Thyroid gland (tissue), 4 donors: ENCODE measurements at places on chromosomes 6 and 20.

DNA sequence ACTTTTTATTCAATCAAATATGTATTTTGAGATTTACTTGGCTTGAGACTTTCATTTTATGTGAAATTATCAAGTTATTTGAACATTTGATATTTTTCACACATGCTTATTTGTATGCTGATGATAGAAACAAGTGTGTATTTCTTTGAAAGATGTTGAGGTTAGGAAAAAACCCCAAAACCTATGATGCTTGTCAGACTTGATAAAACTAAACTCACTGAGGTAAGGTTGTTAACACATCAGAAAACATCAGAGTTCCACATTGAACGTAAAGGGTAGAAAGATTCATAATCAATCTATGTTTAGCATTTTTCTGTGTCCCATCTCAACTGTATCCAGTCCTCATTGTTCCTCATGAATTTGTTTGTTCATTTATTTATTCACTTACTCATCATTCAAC lies 12.2 kb downstream of the SF3B5 start:
- no peak for DNase-seq

- DNase-seq, result no peak
Measured at GRCh38 chr6:137424251-137424650, 69.9 kb downstream of the OLIG3 start.

- DNase-seq, result no peak
Measured at GRCh38 chr6:109801794-109802193, 110.7 kb downstream of the FIG4 start.

DNA sequence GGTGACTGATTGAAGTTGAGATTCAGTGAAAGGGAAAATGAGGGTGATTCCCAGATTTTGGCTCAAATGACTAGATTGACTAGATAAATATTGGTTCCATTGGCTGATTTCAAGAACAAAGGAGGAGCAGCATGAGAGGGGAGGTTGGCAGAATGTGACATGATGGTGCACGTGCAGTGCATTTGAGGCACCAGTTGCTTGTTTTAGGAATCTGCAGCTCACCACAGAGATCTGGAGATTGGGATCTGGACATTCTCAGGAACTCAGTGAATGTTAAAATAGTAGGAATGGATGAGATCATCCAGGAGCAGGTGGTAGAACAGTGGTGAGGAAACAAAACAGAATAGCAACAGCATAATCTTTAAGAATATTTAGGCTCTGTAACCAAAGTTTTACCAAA lies 496.3 kb downstream of the DHX35 start:
- no peak for DNase-seq

DNA sequence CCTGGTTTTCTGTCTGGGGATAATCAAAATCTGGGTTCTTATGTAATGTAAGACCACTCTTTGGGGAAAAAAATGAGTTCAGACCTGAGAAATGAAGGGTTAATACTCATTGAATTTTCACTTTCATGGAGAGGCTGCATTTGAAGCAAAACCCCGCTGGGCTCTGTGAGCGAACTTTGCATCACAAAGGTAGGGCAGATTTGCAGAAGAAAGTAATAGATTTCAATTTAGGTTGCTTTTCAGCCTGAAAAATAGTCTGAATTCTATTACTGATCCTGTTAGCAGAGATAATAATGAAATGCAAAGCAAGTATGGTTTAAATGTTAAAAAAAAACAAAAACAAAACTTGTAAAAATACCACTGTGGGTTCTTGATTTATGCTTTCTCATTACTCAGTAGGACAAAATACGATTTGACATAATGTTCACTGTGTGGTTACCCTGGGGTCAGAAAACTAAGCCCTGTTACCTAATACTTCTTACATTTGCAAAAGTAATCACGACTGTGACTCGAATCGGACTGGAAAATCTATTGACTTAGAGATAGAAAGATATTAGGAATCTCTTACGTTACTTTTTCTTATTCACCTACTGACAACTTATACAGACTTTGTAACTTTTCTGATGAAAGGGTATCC lies 72.2 kb downstream of the UST start:
- DNase-seq, result no peak

- no peak for DNase-seq
Measured at GRCh38 chr20:63342561-63343459, 18.3 kb downstream of the CHRNA4 start.

DNA sequence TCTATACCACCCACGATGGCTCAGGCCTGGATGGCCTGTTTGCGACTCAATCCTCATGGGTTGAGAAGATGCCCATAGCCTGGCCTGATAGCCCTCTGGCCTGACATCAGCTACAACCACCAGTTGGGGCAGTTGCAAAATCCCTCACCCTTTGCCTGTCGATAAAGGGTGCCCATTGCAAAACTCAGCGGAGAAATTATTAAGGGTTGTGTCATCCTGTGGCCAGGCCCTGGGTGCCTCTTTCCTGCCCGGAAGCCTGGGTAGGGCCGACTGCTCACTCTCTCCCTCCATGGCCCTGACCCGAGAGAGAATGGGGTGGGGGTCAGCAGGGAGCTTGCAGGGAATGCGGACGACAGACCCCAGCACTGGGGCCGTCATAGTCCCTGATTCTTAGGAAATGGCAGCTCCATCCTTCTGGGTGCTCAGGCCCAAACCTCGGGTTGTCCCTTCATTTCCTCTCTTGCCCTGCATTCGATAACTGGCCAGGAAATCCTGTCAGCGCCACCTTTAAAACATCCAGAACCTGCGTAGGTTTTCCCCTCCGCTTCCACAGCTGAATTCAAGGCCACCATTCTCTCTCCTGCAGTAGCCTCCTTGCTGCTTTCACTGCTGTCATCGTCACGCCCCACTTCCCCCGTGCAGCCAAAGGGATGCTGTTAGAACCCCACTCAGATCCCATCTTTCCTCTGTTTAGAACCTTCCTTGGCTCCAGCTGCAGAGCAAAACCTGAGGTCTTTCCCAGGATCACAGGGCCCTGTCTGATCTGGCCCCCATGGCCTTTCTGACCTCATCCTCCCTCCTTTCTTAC lies 31.1 kb downstream of the CEBPB start:
- DNase-seq, result no peak

DNA sequence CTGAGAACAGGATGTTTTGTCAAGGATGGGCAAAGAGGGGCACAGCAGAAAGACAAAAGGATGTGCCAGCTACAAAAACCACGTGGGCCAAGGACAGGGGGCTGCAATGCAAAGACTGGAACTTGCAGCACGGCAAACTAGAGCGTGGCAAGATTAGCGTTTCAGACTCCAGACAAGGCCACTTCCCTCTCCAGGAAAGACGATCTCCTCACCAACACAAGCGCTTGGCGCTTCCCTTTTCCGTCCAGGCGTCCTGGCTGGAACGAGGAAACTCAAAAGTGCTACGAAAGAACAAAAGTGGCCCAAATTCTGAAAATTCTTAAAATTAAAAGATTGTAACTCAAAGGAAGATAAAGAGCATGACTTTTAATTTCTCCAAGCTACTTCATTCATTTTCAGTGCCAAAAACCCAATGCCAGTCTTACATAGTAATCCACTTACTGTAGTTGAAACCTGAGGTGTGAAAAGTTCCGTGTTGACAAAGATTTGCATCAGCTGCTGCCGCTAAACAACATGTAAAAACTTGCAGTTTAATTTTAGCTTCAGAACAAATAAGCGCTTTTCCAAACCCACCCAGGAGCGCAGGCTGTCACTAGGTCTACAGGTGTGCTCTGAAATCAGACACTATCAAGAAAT lies 207.1 kb upstream of the RREB1 start:
- no peak for DNase-seq

GRCh38 chr20:54733687-54734086 lies 258.3 kb downstream of the DOK5 start:
- no peak for DNase-seq

GRCh38 chr20:45008521-45009049 lies 42.3 kb downstream of the STK4 start:
- no peak for DNase-seq

DNA sequence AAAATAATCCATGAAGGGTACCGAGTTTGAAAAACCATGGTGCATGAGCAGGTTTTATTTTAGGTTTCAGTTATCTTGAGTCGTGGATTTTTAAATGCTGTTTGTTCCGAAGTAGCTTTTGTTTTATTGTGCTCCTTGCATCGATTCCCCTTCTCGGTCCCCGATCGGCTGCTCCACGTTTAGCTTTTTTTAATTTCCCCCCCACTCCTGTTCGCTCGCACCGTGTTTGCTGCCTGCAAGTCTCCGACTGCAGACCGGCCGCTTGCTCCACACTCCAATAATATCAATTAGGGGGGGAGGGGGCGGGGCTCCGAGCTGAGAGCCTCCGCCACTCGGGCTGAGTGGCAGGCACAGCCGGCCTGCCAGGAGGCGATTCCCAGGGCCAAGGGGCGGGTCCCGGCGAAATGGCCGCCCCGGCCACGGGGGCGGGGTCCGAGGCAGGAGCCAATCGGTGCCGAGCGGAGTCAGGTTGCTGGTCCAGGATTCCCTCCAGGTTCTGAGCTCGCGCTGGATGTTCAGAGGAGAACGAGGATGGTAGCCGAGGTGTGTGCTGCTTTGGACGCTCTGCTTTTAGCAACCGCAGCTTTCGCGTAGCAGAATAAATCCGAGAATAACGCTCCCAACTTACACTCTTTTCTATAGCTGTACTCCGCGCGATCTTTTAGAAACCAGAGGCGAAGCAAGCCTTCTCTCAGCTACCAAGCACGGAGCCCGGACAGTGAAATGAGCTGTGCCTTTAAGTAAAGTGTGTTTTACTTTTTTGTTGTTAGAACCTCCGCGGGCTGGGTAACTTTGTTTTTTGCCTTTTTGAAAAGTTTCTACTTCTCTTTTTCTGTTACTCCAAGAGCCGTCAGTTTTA lies at the start of gene EPHA7:
EPHA7 (minus strand) TSS at position 256 of the 859 bp plus-strand sequence; CDS start at position 38, 218 bp downstream.
- peak; percentile 95 for DNase-seq

- no peak for DNase-seq
Measured at GRCh38 chr6:33595001-33595846, 15.1 kb upstream of the BAK1 start.

DNA sequence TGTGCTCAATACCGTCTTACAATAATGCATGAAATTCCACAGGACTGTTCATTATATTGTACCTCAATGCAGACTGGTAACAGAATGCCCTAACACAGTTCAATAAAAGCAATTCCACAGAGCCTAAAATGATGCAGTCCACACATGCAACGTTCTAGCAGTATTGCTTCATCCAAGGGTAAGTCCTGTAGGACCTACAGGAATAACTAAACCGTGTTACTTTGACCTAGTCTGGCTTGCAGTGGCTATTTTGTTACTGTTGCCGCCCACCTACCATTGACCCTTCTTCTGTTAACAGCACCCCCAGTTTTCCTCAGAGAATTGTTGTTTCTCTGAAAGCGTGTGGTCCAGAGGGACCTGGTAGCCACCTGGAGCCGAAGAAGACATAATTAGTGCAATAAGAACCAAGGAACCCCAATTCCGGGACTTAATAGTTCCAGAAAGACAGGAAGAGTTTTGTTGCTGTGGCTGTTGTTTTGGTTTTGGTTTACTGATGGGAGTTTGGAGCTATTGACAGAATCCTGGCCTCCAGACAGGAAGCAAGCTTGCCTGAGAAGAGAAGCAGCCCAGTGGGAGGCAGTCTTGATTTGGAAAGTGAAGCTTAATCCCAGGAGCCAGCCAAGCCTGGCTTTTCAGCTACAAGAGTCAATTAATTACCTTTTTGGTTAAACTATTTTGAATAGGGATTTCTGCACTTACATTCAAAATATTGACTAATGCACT lies 91.3 kb downstream of the FRK start:
- no peak for DNase-seq

DNA sequence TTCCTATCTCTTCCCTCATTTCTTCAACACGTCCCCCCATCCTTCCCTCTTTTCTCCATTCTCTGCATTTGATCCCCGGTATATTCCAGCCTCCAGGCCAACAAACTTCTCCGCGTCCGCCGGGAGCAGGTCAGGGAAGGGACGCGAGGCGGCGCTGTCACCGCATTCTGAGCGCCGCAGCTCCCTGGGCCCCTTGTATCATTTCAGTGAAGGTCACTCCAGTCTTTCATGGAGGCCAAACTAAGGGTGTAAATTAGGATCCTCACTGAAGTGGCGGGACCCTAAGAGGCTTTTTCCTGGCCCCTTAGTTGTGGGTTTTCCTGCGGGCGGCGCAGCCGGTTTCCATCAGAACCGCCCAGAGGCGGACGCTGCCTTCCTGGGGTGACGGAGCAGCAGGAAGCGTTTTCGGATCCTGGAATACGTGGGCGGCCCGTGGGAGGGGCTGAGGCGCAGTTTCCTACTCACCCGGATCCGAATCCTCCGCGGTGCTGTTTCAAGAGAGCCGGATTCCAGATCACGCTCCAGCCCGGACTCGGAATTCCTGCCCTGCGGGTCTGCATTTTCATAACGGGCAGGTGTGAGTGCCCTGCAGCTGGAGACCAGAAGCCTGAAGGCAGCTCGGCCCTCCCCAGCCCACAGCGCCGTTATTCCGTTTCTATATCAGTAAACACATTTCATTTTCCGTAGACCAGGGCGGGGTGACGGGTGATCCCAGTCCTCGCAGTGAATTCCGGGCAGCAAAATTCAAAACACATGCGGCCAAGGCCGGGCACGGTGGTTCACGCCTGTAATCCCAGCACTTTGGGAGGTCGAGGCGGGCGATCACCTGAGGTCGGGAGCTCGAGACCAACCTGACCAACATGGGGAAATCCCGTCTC lies 3.6 kb upstream of the MICA start:
- peak; percentile 94 for DNase-seq

- no peak for DNase-seq
Measured at GRCh38 chr6:47377971-47378370, 68.3 kb upstream of the TNFRSF21 start.

DNA sequence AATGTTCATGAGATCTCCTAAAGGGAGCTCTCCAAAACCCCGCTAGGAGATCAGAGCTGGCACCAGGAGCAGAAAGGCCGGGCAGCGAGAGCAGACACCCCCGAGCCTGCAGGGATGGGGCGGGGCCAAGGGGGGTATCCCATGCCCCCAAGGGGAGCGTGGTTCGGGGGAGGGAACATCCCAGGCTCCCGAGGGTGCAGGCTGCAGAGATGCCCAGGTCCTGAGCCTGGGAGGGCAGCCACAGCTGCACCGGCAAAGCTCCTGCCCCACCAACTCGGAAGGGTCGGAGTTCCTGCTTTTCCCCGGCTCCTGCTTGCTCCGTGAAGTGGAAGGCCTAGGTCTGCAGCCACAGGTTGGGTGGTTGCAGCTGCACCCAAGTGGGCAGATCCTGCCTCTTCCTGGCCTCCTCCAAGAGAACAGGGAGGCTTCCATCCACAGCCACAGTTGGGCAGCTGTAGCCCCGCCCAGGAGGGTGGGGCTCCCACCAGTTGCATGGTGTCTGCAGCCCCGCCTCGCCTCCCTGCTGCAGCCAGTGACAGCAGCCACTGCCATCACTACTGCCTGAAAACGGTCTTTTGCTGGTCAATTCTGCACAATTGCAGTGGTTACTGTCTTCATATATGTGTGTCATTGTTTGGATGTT lies 13.4 kb upstream of the GMNN start:
- no peak for DNase-seq

GRCh38 chr20:48186447-48186846 lies 401.2 kb upstream of the SULF2 start:
- no peak for DNase-seq

DNA sequence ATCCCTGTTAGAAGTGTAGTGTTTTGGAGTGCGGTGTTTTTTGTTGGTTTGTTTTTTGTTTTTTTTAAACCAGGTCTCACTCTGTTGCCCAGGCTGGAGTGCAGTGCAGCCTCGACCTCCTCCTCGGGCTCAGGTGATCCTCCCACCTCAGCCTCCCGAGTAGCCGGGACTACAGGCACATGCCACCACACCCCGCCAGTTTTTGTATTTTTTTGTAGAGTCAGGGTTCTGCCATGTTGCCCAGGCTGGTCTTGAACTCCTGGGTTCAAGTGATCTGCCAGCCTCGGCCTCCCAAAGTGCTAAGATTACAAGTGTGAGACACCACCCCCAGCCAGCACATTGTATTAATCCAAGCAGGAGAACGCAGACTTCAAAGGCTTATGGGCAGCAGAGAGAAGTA lies 1.3 kb upstream of the TOP1 start:
- no peak for DNase-seq

GRCh38 chr20:32404017-32404416 lies 45.9 kb downstream of the ASXL1 start:
- no peak for DNase-seq
